ENCODE measurements at places on chromosomes 16 and 17.
A peak's percentile ranks its signal among the peaks of the same experiment; 100 is the strongest.

GRCh38 chr17:82272495-82273326 is 789 bp downstream of the CSNK1D start:
- peak; percentile 78 for DNase-seq

DNA sequence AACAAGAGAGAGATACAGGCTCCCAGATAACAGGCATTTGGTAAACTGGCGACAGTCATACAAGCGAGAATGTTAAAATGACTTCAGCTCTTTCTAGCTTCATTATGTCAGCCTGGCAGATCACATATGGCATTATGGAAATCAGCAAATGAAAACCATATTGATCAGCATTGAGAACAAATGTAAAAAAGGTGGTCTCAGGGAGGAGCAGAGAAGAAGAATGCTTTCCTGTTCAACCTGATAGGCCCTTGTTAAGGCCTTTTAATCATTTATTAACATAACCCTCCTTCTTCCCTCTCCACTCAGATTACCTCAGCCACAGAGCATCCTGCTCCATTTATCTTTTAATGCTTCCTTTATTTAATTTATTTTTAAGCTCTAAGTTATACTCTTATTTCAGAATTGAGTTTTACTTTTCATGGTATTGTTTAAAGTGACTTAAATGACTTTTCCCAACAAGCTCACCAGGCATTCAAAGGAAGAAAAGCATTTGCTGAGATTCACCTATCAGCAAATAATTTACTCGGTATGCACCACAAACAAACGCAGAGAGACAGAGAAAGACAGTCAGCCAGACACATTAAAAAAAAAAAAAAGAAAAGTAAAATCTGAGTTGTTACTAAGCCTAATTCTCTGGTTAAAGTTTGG is 243.9 kb upstream of the TBX2 start:
- no peak for DNase-seq

GRCh38 chr17:66943484-66943883 is 21.0 kb upstream of the CACNG4 start:
- no peak for DNase-seq

GRCh38 chr17:64154717-64155116 is 24.8 kb upstream of the ERN1 start:
- no peak for DNase-seq

- no peak for DNase-seq
Measured at GRCh38 chr16:57946181-57946801, 24.6 kb downstream of the CNGB1 start.

- no peak for DNase-seq
Measured at GRCh38 chr17:80002690-80003490, 32.8 kb downstream of the TBC1D16 start.
